ENCODE measurements at places on chromosomes 11 and 22. TPM values are rescaled to one million over a fixed set of nuclear protein-coding genes. Genes with fewer than 3 reads are reported as not detected.

DNA sequence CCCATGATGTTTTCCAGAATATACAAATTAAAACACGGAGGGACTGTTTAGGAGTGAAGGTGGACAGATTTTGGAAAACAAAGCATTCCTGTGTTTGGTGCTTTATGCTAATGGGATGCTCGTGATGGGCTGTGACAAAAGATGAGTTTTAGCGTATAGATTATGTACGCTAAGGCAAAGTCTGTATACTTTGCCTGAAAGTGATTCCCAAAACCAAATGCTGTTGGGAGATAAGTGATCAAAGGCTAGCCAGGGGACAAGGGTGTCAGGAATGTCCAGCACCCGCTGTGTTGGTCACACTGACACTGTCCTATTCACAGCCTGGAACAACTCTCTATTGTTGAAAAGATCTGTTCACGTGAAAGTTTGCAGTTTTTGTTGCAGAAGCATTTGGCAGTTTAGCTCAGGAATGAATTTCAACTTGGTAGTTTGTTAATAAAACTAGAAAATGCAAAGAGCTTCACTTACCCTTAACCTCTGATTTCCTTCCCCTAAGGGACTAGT, 1.5 kb downstream of the JAM3 start:
- H3K36me3 ChIP-seq, result no peaks in the 10 kb centered on the region
- H3K27ac ChIP-seq, result no peak overlapping the region
- no peak for DNase-seq
- no peaks in the 10 kb centered on the region for H3K4me1 ChIP-seq
- H3K27me3 ChIP-seq, result peaks cover 95% of the 10 kb centered on the region
- H3K4me3 ChIP-seq, result no peak overlapping the region

DNA sequence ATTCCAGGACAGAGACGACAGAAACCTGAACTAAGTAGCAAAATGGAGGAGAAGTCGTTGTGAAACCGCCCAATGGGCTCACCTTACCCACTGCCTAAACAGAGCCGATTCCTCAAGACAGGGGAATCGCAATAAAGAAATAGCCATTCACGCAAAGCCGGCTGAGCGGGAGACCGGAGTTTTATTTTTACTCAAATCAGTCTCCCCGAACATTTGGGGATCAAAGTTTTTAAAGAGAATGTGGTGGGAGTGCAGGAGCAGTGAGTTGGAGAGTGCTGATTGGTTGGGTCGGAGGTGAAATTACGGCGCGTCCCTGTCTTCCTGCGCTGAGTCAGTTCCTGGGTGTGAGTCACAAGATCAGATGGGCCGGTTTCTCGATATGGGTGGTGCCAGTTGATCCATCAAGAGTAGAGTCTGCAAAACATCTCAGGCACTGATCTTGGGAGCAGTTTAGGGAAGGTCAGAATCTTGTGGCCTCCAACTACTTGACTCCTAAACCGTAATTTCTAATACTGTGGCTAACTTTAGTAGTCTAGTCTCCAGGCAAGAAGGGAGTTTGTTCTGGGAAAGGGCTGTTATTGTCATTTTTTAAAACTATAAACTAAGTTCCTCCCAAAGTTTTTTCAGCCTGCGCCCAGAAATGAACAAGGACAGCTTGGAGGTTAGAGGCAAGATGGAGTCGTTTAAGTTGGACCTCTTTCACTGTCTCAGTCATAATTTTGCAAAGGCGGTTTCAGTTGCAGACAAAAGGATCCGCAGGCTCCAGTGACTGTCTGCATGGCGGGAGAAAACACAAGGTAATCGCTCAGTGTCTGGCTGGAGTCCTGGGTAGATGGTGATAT, 34.1 kb downstream of the OR4D9 start:
- DNase-seq, result no peak
- H3K36me3 ChIP-seq, result no peaks in the 10 kb centered on the region
- H3K27ac ChIP-seq, result no peak overlapping the region

DNA sequence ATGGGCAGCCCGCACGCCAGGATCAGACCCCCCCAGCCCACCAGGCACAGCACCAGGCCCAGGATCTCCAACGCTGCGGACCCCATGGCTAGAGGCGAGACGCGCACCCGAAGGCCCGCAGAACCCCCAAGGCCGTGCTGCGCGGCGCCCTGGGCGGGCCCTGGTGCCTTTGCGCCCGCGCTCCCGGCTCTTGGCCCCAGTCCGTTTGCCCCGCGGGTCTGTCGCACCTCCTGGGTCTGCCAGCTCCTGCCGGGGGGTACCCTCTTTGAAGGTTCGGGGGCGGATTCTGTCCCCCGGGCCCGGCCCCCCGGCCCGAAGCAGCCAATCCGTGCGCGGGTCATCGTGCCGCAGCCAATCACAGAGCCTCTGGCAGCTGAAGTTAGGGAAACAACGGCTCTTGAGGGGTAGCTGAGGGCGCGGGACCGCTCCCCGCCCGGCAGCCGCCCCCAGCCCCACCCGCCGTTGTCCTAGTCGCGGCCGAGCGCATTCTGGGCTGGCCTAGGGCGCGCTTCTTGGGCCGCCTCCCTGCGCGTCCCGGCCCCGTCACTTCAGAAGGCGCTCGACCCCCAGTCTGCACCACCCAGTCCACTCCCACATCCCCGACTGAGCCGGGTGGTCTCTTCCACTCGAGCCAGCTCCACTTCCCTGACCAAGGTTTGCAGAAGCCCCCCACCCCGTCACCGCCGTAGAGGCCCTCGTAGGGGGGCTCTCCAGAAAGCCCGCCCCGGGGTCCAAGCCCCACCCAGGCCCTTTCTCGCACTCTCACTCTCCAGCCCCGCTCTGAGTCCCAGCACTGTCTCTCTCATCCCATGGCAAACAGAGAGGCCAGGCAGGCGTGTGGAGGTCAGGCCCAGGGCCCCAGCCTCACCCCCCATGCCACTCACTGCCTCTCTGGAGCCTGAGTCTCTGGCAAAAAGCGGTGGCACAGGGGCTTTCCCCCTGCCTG, at the start of gene CLDN5:
TSS of gene CLDN5 (minus strand) at position 241 of the 946 bp plus-strand sequence. CDS start at position 86, 155 bp downstream.
- H3K27ac ChIP-seq, result no peak within 1 kb of the TSS
- H3K4me3 ChIP-seq, result no peak within 1 kb of the TSS
- H3K27me3 ChIP-seq, result no peaks in the 10 kb centered on the region
- no peak for DNase-seq

DNA sequence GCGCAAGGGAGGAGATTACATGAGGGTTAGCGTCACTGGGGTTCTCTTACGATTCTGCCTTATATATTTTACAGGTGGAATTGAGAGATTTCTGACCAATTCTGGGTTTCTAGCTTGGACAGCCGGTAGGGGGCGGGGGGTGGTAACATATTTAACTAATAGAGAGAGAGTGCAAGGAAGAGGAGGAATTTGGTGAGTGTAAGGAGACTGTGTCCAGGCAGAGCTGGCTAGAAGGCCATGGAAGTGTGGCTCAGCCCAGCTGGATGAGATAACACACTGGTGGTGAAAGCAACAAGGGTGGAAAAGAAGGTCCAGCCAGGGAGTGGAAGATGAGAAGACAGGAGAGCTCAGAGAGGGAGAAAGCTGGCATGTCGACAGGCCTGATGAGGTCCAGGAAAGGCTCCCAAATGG, 56.5 kb downstream of the ST3GAL4 start:
- DNase-seq, result no peak
- peaks cover 8% of the 10 kb centered on the region for H3K4me1 ChIP-seq
- H3K36me3 ChIP-seq, result peaks cover 56% of the 10 kb centered on the region
- H3K27ac ChIP-seq, result no peak overlapping the region
- H3K27me3 ChIP-seq, result no peaks in the 10 kb centered on the region

The UPK3A gene
- total RNA-seq, result not detected

- H3K36me3 ChIP-seq, result no peaks in the 10 kb centered on the region
- peaks cover 16% of the 10 kb centered on the region for H3K4me1 ChIP-seq
- H3K27ac ChIP-seq, result peak overlapping the region; percentile 65
- DNase-seq, result peak; percentile 89
Measured at GRCh38 chr11:12581923-12582322, 92.3 kb upstream of the TEAD1 start.

DNA sequence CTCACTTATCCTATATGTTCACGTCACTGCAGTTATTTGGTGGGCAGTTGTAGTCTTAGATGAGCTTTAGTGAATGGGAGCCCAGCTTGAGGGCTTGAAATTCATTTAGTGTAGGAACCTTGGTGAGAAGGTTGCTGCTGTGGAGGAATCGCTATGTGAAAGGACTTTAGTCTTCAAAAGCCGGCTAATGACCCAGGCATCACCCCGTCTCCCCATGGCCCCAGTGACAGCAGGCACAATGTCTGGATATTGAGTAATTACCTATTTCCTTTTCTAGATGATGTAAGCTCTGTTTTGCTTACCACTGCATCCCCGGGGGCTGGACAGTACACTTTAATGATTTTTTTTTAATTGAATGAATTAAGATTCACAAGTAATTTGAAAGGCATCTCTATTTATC, 283.2 kb downstream of the ST3GAL4 start:
- peaks cover 79% of the 10 kb centered on the region for H3K27me3 ChIP-seq
- H3K36me3 ChIP-seq, result no peaks in the 10 kb centered on the region
- H3K4me3 ChIP-seq, result no peak overlapping the region
- no peak for DNase-seq
- H3K4me1 ChIP-seq, result no peaks in the 10 kb centered on the region

The CENATAC gene
- total RNA-seq, result 88.0 TPM

DNA sequence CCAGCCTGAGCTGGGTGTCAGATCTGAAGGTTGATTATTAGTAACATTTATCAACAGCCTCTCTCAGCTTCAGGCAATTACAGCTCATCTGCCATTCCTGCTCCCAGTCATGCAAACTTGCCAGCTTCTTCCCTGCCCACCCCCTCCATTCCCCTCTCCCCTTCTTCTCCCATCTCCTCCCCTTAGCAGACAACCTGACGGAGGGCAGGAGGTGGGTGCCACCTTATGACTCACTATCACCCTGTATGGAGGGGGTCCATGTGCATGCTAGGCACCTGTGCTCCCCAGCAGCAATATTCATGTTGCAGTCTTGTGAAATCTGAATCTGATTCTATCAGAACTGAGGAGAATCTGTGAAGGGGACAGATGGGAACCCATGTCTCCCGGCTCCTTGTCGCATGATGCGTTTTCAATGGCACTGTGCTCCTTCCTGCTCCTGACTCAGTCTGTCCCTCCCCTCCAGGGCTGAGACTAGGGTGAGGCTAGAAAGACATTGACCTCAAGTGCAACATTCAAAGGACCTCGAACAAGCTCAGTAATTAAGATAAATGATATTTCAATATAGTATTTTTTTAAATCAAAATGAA, 46.3 kb upstream of the TUB start:
- H3K27me3 ChIP-seq, result peaks cover 22% of the 10 kb centered on the region
- no peaks in the 10 kb centered on the region for H3K36me3 ChIP-seq
- no peak overlapping the region for H3K4me3 ChIP-seq

The SPCS2 gene
- 129 TPM for total RNA-seq

The SHANK3 gene
- total RNA-seq, result 6.8 TPM

DNA sequence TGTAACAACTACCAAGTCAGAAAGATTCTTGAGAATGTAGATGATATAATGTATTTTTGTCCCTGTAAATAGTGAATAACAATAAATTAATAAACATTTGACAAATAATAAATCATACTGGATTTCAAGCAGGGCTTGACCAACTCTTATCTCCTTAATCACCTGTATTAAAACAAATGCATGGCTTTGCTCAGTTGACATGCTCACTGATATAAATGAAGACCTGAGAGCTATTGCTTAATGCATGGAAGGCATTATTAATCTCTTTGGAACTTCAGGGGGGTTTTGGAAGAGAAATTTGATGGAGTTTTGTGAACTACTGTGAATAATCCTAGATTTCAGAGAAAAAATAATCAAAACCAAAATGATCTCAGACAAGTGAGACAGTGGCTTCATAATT, 1420.4 kb upstream of the TENM4 start:
- no peak overlapping the region for H3K4me3 ChIP-seq
- no peaks in the 10 kb centered on the region for H3K36me3 ChIP-seq
- no peaks in the 10 kb centered on the region for H3K4me1 ChIP-seq
- H3K27ac ChIP-seq, result no peak overlapping the region
- DNase-seq, result no peak

DNA sequence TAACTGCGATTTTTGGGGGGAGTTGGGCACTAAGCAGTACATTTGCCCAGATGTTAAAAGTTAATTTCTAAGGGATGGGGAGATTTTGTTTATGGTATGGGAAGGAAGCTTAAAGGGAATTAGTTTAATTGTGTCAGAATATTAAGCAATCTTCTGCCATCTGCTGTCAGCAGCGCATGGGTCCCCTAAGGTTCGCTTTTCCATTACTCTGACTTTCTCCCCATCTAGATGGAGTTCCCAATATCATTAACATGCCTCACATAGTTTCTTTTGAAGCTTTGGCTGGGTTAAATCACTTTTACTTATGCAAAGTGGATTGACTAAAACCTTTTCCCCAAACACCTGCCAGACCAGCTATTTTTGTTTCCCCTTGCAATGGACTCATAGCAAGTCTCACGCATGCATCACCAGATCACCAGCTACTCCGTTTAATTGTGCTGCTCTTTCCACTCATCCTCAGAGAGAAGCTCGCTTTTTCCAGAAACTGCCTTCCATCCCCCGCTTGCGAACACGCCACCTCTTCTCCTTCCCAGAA, 172.7 kb downstream of the FAT3 start:
- H3K36me3 ChIP-seq, result no peaks in the 10 kb centered on the region
- H3K4me3 ChIP-seq, result no peak overlapping the region
- H3K27me3 ChIP-seq, result no peaks in the 10 kb centered on the region
- no peak overlapping the region for H3K27ac ChIP-seq
- no peak for DNase-seq
- no peaks in the 10 kb centered on the region for H3K4me1 ChIP-seq

- H3K27me3 ChIP-seq, result peaks cover 33% of the 10 kb centered on the region
- no peaks in the 10 kb centered on the region for H3K4me1 ChIP-seq
- H3K27ac ChIP-seq, result no peak overlapping the region
- no peaks in the 10 kb centered on the region for H3K36me3 ChIP-seq
- no peak for DNase-seq
- no peak overlapping the region for H3K4me3 ChIP-seq
Measured at GRCh38 chr22:43859621-43860020, 2.7 kb downstream of the SULT4A1 start.

The ZNHIT2 gene
- total RNA-seq, result 59.0 TPM

The IL17REL gene
- total RNA-seq, result 0.04 TPM

The KRTAP5-11 gene
- total RNA-seq, result not detected
